ENCODE measurements at places on chromosomes 11 and 22. TPM values are rescaled to one million over a fixed set of nuclear protein-coding genes. Genes with fewer than 3 reads are reported as not detected.

GRCh38 chr11:42713279-42713678 is 598.5 kb upstream of the API5 start:
- no peak for DNase-seq

GRCh38 chr22:43222262-43222661 is 35.3 kb upstream of the TTLL12 start:
- no peak for DNase-seq

- no peak for DNase-seq
Measured at GRCh38 chr11:131684111-131685060, 314.0 kb downstream of the NTM start.

The JAML gene
- 0.12 TPM for total RNA-seq

The DGCR6 gene
- 4.6 TPM for total RNA-seq

Measured in GM23338 (cell line).